ENCODE measurements at places on chromosomes 6 and 20.

DNA sequence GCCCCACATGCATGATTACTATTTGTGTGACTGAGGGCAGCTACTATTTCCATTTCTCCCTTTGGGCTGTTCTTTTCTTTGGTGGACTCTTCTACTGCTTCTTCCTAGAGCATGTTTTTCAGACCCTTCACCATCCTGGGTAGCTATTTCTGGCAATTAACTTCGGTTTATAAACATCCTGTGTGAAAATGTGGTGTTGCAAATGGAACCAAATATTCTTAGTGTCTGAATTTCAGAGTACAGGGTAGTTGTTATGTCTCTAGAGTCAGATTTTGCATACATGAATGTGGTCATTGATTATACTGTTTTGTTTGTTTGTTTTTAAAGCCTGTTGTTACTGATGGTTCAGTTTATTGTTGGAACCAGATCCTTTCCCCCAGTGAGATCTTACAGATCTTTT, 49.7 kb downstream of the PROKR2 start:
- no peak for DNase-seq

GRCh38 chr6:148850964-148851363, 104.1 kb downstream of the UST start:
- DNase-seq: no peak

DNA sequence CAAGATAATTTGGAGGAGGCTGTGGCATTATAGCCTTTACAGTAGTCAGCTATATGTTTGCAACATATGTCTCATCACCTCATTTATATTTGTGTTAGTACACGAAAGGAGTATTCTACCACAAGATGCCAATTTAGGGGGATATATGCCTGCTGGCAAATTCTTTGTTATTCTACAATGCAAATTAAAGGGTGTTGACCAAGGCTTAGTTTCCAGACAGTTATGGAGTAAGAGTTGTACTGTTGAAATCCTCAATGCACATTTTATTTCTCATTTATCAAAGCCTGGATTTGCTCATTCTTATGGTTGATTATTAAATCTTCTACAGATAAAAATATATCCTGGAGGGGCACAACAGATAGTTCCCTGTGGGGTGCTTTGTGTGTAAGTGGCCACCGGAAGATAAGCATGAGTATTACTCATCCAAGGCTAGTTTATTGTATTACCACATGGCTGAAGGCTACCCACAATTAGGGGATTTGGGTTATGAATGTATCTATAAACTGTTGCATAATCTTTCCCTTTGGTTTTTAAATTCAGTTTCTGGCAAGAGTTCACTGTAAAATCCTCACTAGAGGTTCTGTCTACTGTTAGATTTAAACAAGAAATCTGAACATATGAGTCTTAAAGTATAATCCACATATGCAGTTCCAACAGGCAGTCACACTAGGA, 9.0 kb downstream of the CST9 start:
- DNase-seq: peak; percentile 45

GRCh38 chr6:168381726-168382458, 59.1 kb upstream of the SMOC2 start:
- no peak for DNase-seq

GRCh38 chr6:72083976-72084375, 197.6 kb downstream of the RIMS1 start:
- no peak for DNase-seq

- peak; percentile 11 for DNase-seq
Observed at GRCh38 chr6:49462071-49462470, 982 bp downstream of the MMUT start.

- DNase-seq: peak; percentile 21
Observed at GRCh38 chr6:143061597-143062385, 1.1 kb downstream of the AIG1 start.

GRCh38 chr6:169779896-169780295, 28.5 kb downstream of the ERMARD start:
- no peak for DNase-seq

GRCh38 chr6:170101281-170102035, 189.4 kb downstream of the DLL1 start:
- no peak for DNase-seq

- peak; percentile 40 for DNase-seq
Observed at GRCh38 chr6:34207695-34208443, 28.8 kb upstream of the HMGA1 start.

- no peak for DNase-seq
Observed at GRCh38 chr20:59148701-59149493, 14.7 kb upstream of the ZNF831 start.

DNA sequence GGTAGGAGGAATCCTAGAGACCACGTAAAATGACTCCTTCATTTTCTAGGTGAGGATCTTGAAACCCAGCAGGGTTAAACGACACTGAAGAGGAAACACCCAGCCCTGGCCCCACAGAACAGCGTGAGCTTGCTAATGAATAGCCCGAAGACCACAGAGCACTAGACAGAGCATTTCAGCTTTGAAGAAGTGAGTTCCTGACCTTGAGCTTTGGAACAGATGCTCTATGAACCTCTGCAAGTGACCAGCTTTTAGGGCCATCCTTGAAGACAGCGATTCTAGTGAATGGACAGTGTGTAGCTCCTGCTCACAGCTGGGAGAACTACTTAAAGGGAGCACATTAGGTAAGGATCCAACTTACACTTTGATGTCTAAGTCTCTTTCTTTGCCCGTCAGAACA, 74.0 kb upstream of the FRMD1 start:
- DNase-seq: no peak

- no peak for DNase-seq
Observed at GRCh38 chr6:346386-347030, 45.0 kb upstream of the IRF4 start.

GRCh38 chr20:34320861-34321260, 17.7 kb upstream of the AHCY start:
- no peak for DNase-seq

- DNase-seq: no peak
Observed at GRCh38 chr6:159395609-159396008, 226.4 kb downstream of the FNDC1 start.

- DNase-seq: no peak
Observed at GRCh38 chr6:15061908-15062515, 183.9 kb upstream of the JARID2 start.

DNA sequence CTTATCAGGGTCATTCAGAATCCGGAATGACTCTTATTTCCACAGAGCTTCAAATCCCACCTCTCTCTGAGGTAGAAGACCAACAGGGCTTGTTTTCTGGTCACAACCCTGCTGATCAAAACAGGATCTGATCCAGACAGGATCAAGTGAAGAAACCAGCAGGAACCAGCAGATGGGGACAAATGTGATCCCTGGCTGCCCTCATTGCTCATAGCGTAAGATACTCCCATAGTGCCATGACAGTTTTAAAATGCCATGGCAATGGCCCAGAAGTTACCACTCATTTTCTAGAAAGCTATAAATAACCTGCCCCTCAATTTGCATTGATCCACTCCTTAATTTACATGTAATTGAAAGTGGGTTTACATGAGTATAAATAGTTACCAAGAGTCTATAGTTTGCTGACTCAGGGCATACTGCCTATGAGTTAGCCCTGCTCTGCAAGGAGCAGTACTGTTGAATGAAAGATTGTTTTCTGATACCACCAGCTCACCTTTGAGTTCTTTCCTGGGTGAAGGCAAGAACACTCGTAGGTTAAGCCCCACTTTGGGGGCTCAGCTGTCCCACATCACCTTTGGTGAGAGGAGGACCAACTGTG, 6.2 kb upstream of the ZNF334 start:
- no peak for DNase-seq

DNA sequence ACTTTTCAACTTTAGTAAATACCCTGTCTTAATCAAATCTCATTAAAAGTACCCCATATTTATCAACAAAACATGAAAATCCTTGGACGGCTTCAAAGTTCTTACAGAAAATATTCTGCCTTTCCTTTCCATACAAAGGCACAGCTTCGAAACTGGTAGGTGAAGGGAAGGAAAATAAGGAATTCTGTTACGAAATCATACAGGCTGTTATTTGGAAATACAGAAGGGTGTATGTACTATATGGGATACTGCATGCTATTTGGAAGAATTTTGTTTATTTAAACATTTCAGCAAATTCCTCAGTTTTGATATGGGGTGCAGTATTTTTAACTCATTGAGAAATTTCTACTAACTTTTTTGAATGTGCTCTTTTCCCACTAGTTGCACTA, 138.4 kb upstream of the BTN3A2 start:
- DNase-seq: no peak

- no peak for DNase-seq
Observed at GRCh38 chr20:34907616-34908469, 31.4 kb downstream of the ACSS2 start.

DNA sequence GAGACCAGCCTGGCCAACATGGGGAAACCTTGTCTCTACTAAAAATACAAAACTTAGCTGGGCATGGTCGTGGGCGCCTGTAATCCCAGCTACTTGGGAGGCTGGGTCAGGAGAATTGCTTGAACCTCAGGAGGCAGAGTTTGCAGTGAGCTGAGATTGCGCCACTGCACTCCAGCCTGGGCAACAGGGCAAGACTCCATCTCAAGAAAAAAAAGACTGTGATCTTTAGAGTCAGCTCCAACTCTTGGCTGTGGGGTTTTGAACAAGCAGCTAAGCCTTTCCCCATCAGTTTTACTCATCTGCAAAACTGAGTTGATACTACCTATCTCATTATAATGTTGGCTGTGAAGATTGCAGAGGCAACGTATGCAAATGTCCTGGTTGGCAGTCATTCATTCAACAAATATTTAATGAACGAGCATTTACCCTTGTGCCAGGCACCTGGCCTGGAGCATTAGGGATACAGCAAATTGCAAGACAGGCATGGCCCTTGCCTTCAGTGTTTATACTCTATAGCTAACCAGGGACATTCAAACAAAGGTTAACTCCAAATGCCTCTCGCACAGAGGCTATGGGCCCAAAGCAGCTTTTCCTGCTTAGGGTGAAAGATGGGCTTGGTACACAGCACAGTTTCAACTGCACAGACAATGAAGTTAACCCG, 37.8 kb downstream of the ILRUN start:
- DNase-seq: no peak

GRCh38 chr20:61487346-61487996, 235.4 kb downstream of the CDH4 start:
- no peak for DNase-seq

DNA sequence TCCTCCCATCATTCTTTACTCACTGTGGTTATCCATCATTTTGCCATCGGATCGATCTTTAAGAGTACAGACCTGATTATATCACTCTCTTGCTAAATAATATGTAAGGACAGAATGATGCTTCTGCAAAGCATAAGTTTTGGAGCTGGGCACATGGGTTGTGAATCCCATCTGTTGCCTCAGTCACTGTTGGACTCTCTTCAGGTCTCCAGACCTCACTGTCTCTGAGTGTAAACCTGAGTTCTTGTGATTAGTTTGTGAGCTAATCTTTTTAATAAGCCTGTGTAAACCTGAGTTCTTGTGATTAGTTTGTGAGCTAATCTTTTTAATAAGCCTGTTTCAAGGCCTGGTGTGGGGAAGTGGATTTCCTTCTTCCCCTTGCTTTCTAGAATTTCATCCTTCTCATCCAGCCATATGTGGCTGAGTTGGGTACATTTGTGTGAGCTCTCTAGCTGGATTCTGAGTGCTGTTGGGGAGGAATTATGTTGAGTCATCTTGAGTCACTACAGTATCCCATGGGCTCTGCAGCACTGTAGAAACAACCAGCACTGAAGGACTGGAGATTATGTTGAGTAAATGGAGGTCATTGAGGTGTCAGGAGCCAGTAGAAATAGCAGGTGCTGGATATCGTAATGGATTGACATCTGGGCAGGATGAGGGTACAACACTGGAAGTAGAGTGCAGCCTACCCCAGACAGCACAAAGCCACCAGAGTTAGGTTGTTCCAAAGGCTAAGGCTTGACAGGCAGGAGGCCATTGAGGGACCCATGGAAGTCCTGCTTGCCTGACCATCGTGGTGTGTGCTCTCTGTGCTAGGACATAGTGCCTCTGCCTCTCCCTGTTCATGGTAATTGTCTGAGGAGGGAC, 52.4 kb downstream of the SCAND1 start:
- DNase-seq: no peak

DNA sequence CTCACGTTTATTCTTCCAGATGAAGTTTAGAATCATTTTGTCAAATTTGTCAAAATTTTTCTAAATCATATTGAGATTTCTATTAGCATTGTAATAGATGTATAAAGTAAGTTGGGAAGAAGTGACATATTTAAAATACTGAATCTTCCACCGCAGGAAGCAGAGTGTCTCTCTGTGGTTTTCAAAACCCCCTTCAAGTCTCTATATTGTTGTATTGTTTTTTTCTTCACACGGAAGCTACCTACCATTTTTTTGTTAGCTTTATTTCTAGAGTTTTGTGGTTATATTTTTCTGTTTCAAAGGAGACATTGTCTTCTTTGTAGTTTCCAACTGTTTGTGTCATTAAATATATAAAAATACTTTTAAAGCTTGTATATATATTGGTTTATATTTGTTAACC, 188.6 kb downstream of the ZDHHC14 start:
- no peak for DNase-seq

DNA sequence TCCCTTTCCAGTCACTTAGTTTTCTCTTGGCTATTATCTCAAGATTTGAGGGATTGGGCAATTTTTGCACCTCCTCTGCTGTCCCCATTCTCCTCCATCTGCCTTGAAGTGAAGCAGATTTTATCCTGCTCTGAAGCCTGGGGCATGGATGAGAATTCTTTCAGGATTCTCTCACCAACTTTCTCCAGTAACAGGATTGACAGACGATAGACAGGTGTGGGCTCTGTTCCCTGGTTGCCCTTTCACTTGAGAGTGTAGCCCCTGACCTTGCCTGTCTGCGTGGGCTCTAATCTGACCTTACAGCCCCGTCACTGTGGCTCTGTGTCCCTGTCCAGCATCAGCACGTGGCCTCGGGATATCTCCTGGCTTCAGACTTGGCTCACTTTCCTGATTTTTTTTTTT, 27.1 kb downstream of the CDYL start:
- DNase-seq: no peak

DNA sequence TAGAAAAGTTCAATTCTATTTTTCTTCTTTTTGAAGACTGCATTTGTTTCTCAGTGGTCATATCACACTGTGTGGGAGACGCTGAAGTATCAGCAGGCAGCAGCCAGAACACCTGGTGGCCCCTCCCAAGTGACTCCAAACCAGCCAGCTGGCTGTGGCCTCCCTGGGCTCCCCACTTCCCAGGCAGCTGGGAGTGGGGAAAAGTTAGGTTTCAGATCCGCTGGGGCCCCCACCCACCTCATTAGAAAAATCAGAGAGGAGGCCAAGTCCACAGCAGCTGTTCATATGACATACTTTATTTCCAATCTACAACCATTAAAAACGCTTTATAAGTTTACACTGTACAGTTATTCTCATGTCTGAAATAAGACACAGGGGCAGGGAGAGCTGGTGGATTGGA, 3.6 kb upstream of the DSN1 start:
- no peak for DNase-seq

DNA sequence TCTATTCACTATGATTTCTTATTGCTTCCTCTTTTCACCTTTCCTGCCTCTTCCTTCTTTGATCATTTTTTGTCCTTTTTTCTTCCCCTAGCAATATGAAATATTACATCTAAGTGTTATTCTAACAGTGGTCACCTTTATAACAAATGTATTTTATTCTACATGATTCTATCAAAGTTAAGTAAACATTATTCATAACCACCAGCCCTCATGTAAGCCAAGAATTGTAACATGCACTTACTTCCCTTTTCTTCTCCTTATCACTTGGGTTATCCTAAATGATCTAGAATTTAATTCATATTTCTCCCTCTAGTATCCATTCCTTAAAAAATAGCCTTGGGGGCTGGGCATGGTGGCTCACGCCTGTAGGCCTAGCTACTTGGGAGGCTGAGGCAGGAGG, 88.3 kb upstream of the SLC22A23 start:
- no peak for DNase-seq

GRCh38 chr6:135030056-135030473, 24.6 kb downstream of the HBS1L start:
- no peak for DNase-seq

GRCh38 chr20:10639737-10640556, 33.9 kb downstream of the JAG1 start:
- no peak for DNase-seq
